ENCODE measurements at places on chromosomes 4 and X.

GRCh38 chrX:50108264-50108663 is 92.5 kb downstream of the AKAP4 start:
- DNase-seq, result no peak

DNA sequence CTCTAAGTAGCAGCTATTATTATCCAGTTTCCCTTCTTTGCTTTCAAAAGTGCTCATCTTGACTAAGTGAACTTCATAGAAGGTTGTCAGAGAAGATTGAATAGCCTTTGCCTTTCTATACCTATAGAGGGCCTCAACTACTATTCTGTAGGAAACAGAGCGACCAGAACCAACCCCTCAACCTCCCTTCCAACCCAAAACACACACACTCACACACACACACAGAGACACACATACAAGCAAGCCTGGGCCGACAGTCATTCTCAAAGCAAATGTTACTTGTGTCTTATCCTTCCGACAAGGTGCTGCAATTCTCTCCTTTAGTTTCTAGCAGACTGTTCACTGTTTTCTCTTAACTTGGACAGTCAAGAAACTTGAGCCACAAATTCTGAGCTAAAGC is 201.6 kb downstream of the DCTD start:
- DNase-seq, result no peak

DNA sequence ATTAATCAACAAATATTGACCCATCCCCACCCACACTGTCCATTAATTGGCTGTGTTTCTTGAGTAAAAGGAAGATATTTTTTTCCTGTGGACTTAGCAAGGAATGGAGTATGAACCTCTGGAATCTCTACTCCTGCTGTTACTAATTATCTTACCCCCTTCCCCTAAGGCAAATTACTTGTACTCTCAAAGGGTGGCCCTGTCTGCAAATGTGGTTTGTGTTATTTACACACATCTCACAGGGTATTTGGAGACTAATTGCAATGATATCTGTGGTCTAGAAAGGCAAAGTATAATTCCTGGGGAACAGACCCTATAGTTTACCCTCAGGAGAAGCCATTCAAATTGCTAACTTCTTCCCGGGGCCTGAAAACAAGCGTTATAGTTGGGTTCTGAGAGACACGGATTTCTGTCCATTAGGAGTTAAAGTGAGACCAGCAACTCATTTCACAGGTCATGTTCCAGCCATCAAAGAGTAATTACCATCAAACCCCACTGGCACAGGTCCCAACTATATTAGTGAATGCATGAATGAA is 133.0 kb upstream of the RASGEF1B start:
- DNase-seq, result no peak

GRCh38 chr4:60897415-60897814 is 302.7 kb upstream of the ADGRL3 start:
- DNase-seq, result no peak

DNA sequence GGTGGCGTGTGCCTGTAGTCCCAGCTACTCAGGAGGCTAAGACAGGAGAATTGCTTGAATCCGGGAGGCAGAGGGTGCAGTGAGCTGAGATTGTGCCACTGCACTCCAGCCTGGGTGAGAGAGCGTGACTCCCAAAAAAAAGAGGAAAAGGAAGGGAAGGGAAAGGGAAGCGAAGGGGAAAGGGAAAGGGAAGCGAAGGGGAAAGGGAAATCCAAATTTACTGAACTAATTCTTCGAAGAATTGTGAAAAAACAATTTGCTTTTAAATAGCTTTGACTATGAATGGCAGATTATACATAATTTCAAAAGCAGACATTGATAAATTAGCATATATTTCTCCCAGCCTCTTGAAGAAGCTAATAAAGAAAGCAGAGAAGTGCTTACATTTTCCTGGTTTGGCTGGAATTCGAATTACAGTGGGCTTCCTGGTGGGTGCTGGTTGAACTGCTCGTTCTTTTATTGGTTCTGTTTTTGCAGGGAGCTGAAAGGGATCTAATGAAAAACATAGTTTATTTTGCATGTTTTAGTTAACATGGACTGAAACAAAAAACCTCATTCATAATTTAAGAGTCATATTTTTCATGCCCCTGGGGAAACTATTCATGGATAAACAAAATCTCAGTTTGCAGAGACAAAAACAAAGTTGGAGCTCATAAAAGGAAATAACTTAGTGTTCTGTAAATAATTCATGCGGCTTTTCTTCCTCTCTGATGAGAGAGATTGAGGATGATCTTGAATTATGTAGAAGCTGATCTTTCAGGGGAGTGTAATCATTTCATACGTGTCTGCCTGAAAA is 66.0 kb downstream of the RPS3A start:
- no peak for DNase-seq

DNA sequence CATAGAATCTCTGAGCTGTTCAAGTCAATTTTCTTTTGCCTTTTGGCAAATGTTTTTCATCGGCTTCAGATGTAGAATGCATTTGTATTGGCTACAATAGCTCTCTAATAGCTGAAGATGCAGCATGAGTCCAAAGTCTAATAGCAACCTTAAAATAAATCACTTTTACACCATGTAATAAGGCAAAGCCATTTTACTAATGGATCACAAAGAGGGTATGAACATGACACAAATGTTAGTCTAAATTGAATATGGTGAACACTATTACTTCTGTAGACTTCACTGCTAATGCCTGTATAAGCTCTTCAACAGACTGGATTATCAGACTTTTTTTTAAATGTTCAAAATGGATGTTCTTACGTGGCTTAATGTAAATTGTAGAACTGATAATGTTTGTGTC is 645.3 kb downstream of the TLL1 start:
- DNase-seq, result no peak

DNA sequence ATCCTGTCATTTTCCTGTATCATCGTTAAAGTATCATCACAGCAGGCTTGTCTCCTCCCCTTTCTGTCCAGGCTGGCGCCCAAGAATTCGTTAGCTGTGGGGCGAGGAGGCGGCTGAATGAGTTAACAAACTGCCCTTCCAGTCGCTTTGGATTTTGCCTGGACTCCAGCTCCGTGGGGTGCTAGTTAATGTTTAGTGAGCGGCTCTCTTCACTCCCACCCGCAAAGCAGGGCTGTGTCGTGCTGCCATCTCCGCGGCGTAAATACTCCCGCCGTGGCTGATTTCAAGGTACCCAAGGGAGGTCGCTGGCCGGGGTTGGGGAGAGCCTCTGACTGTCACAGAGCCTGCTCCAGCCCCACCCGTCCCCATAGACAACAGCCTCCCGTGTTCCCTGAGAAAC is 44.9 kb upstream of the SPRY1 start:
- DNase-seq, result no peak

GRCh38 chr4:150782311-150782710 is 200.4 kb downstream of the MAB21L2 start:
- no peak for DNase-seq

- no peak for DNase-seq
These were observed 154.0 kb downstream of the RBMX2 start for GRCh38 chrX:130555757-130556156.

DNA sequence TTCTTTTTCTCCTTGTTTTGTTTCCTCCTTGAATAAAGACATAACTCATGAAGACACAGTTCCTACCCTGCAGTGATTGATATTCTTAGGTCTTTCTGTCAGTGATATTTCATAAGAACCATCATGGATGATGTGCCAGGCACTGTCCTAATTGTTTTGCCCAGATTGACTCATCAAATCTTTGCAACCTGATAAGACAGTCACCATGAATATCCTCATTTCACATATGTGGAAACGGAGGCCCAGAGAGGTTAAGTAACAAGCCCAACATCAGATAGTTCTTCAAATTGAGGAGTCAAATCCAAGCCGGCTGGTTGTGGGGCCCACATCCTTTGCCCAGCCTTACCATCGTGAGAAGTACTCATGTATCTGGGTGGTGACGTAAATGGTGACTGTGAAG is 69.9 kb downstream of the SEL1L3 start:
- DNase-seq, result no peak

DNA sequence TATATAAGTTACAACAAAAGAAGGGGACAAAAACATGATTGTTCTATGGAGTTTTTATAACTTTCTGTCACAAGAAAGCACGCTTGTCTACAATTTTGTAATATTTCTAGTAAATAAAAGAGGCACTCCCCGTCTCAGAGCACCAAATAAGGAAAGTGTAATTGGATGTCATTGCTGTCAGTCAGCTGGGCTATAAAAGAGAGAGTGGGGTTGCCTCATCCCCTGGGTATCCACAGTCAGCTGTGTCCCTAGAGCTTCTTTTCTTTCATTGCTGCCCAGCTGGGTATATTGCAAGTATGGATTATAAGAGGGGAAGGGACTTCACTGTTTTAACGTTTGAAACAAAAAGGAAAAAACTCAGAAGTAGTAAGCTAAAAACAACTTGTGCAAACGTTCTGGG is 61.3 kb downstream of the NPNT start:
- DNase-seq, result no peak

GRCh38 chr4:176432811-176433540 is 113.2 kb downstream of the SPCS3 start:
- no peak for DNase-seq

- no peak for DNase-seq
These were observed 2.2 kb upstream of the MGARP start for GRCh38 chr4:139282065-139282720.

DNA sequence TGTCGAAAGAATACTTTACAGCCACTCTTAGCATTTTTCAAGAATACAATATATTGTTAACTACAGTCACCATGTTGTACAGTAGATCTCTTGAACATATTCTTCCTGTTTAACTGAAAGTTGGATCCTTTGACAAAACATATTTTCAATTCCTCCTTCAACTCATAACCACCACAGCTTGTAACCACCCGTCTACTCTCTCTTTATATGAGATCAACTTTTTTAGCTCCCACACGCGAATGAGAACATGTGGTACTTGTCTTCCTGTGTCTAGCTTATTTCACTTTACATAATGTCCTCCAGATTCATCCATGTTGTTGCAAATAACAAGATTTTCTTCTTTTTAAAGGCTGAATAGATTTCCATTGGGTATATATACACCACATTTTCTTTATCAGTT is 338.3 kb upstream of the IGFBP7 start:
- DNase-seq, result no peak

- no peak for DNase-seq
These were observed 415.0 kb downstream of the CCSER1 start for GRCh38 chr4:90542216-90542615.

- DNase-seq, result no peak
These were observed 8.1 kb downstream of the ENPEP start for GRCh38 chr4:110484029-110484428.

DNA sequence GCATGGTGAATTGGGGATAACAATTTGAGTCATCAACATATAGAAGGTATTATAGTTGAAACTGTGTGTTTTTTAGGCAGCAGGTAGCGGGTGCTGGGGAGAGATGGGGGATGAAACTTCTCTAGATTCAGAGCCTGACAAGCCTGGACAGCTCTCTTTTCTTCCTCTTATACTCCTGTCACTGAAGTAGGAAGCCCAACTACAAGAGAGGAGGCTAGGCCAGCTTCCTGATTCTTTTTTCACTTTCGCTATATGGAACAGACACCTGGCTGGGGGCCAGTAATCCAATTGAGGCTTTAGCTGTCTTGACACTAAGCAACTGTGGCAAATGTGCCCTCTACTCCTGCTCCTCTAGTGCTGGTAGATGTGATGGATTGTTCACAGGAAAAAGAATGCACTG is 69.2 kb downstream of the PHKA1 start:
- DNase-seq, result no peak

DNA sequence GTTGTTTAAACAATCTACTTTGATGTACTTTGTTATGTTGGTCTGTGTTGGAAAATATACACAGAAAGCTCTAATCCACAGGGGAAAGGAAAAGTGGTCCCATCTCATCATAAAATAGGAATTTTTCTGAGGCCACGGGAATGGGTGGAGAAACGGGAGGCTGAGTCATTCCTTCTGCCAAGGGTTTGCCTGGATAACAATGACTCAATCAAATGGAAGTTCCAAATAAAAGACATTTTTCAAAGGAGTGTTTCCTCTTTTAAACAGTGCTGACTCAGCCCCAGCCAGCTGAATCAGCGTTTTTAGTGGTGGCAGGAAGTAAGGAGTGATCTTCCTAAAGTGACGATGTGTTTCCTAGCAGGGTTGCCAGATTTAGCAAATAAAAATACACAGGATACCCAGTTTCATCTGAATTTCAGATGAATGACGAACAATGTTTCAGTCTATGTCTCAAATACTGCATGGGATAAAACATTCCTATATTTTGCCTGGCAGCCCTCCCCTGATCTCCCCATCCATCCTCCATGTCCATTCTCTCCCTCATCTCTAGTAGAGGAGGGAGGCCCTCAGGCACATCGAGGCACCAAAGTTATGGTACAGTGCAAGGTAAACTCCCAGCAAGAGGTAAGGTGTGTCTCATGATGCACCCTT is 345.4 kb upstream of the GATB start:
- peak; percentile 74 for DNase-seq

DNA sequence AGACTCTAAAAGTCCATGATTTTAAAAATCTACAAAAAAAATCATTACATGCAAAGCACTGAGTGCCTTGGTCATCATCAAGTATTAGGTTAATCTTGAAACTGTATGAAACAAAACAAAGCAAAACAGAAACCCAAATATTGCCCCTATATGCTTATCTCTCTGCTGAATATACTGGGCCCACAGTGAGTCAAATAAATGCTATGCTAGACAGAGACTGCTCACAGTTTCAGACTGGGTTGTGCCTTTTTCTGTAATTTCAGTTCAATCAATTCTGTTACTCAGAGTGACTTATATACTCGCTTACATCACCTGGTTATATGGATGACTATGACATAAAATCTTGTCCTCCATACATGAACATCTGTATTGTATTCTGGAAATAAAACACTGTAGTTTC is 257.1 kb upstream of the ACTRT1 start:
- no peak for DNase-seq

- DNase-seq, result no peak
These were observed 59.5 kb downstream of the DDX60 start for GRCh38 chr4:168259096-168259495.

DNA sequence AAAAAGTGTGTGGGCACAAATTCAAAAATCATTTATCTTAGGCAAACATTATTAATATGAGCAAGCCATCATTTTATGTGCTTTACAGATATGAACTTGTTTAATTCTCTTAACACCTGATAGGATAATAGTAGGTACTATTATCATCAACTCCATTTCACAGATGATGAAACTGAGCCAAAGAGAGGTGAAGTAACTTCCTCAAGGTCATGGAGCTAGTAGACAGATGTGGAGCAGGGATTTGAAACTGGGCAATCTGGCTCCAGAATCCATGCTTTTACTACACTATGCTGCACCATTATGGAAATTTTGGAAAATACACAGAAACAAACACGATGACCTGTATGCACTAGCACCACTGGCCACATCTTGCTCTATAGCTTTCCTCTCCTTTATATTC is 1.0 kb upstream of the PIN4 start:
- DNase-seq, result no peak

DNA sequence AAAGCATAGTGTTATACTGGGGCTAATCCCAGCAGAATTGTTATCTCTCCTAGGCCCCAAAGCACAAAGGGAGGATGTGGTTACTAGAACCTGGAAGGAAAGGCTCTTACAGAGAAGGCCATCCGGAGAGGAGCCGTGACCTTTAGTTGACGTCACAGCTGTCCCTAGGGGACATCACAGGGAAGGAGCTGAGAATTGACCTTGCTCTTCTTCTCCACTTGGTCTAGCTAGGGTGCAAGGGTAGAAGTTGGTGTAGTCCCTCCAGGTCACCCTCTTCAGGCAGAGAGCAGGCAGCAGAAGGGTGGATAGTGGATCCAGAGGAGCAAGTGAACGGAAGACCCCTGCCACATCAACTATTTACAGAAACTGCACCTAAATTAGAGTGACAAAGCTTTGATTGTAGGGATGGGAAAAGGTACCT is 22.8 kb upstream of the FGF2 start:
- DNase-seq, result no peak

Measured in thoracic aorta (tissue), 2 donors.